ENCODE measurements at places on chromosomes 4 and X.

DNA sequence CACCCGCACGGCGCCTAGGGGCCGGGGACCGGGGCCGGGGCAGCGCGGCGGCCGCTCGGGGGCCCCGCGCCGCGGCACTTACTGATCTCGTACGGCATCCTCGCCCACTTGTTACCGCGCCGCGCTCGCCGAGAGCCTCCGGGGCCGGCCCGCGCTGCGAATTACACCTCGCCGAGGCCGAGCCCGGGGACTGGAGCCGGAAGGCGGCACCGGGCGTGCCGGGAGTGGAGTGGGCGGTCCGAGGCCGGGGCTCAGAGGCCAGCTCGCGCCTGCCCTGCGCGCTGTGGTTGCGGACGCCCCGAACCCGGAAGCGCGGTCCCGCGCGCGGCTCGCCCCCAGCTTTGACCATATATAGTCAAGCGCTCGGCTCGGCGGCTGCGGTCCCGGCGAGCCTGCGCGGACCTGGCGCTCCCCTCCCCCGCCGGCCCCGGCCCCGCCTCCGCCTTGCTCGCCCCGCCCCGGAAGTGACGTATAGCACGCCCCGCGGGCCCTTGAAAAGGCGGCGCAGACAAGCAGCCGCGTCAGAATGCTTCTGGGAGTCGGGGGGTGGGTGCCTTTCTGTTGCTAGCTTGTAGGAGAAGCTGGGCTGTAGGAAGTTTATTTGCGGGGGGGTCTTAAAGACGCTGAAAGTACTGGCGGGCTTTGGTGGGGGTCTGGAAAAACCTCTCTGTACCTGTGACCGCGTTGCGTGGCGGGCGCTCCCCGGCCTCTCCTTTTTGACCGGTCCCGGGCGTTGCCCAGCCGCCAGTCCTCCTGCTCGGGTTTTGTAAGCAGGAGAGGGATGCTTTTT, at the start of gene WDR1:
TSS of gene WDR1 (minus strand) at position 231 of the 790 bp plus-strand sequence. CDS start at position 98, 133 bp downstream.
- DNase-seq = peak; percentile 98

DNA sequence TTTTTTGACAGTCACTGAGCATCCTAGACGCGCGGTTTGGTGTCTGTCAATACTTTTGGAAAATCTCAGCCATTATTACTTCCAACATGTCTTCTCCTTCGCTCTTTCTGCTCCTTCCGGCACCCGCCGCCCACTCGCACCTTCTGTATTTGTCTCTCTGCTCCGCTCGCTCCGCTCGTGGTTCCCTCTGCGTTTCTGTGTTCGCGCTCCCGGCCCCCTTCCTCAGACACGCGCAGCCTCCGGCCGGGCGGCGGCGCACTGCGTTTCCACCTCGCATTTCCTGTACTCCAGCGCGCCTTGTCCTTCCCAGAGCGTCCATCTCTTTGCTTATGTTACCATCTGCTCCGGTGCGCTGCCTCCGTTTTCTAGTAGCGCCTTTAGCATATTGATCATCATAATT, 21.1 kb downstream of the PDE6B start:
- no peak for DNase-seq

GRCh38 chr4:176660561-176660960, 132.2 kb downstream of the VEGFC start:
- no peak for DNase-seq

GRCh38 chr4:55866290-55866907, 13.0 kb downstream of the EXOC1 start:
- peak; percentile 97 for DNase-seq

- no peak for DNase-seq
These were observed 111.1 kb downstream of the CCNG2 start for GRCh38 chr4:77268108-77268507.

GRCh38 chr4:7960790-7961655, 21.4 kb upstream of the AFAP1 start:
- peak; percentile 89 for DNase-seq

DNA sequence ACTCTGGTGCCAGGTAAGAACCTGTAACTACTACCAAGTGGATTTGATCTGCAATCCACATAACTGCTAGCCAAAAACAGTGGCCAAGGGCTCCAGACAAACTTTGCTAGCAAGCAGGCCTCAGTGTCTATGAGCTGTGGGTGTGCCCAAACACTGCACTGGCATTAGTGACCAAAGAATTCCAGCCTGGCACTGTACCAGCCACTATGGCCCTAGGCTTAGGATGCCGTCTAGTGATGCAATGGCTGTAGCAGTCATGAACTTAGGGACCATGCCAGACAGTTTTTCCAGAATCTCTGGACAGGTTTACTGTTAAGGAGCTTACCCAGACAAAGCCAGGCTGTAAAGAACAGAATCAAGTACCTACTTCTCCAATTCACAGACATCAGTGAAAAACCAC, 33.7 kb upstream of the PRR27 start:
- no peak for DNase-seq

- no peak for DNase-seq
These were observed 129.2 kb upstream of the WDR1 start for GRCh38 chr4:10245751-10246150.

DNA sequence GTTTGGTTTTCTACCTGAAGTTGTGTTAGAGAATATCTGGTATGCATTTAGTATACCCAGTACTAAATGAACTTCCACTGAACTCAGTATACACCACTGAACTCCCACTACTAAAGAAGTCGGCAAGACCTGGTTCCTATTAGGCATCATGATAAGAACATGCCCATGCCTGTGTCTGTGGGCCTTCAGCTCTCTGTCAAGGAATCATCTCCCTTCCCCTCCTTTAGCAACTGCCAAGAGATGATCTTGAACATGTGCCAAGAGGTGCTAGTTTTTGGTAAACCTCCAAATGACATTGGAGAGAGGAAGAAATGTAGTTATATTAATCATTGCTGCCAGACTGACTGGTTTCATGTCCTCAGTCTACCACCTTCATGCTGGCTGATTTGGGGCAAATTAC, 113.2 kb downstream of the ATP10D start:
- DNase-seq = peak; percentile 41

DNA sequence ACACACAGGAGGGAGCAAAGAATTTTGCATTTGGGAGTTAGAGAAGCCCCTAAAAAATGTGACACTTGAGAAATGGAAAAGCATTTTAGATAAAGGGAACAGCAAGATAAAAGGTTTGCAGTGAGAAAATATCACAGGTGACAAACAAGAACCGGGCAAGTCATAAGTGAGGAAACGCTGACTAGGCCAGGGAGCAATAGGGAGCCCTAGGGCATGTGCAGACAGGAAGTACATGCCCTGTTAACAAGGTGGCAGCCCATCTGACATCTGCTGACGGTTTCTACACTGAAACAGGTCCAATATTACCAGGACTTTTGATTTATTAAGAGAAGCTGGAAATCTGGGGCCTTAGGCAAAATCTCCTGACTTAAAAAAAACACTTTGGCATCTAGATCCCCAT, 4.0 kb upstream of the IL13RA1 start:
- no peak for DNase-seq

DNA sequence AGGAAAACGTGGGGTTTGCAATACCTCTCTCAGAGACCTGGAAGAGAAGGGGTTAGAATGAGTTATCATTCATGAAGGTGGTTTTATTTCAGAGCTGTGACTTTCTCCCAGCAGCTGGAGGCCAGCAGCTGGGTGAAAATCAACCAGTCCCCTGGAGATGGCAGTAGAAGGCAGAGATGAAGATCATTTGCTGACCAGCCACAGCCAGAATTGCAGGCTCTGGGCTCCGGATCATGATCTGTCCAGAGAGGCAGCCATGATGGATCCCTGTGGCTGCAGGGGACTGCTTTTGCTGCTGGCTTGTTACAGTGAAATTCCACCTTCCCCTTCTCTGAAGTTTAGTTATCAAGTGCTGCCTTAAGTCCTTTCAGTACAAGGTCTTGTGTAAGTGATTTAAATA, 46.9 kb upstream of the TAB3 start:
- peak; percentile 42 for DNase-seq

- DNase-seq = no peak
These were observed 202.4 kb downstream of the RTL9 start for GRCh38 chrX:110561034-110561433.
